NCI-H460 (cell line): ENCODE measurements at places on chromosomes 5 and 9. TPM values are rescaled to one million over a fixed set of nuclear protein-coding genes. Genes with fewer than 3 reads are reported as not detected.

GRCh38 chr5:133691448-133691847 is 79.1 kb upstream of the FSTL4 start:
- no peak for DNase-seq

DNA sequence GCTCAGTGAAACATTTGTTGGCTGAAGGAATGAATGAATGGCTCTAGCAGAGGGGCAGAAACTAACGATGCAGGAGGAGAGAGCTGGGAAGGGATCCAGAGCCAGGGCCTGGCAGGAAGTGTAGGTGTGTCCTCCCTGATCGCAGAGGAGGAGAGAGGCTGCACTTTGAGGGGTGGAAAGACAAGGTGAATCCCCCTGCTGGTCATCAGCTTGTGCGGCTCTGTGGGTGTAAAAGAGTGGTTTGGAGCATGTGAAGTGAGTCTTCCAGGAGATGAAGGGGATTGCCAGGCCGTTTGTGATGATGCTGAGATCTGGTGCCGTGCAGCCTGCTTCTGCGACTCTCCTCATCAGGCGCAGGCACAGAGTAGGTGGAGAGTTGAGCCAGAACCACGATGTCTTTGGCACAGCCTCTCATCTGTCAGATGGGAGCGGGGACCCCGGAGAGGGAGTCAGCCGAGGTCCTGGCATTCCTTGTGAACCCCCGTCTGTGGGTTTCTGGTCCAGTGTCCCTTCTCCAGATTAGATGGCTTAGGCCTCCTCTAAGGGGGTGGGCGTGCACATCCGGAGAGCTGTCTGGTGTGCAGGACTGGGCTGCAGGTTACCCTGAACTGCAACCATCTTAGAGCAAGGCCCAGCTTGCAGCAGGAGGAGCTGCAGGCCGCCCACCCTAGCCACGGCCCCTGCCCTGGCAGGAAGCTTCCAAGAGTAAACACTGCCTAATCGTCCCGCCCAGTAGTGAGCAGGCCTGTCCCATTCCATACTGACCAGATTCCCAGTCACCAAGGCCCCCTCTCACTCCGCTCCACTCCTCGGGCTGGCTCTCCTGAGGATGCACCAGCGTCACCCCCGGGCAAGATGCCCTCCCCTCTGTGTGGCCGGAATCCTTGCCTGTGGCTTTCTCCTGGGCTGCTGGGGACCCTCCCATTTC is at the start of gene ADAMTS13:
ADAMTS13 (plus strand) TSS at position 753 of the 928 bp plus-strand sequence; CDS start at position 830, 77 bp downstream.
- DNase-seq: no peak

GRCh38 chr5:174818430-174818829 is 94.0 kb downstream of the MSX2 start:
- no peak for DNase-seq

GRCh38 chr9:104944871-104945270 is 16.9 kb upstream of the ABCA1 start:
- DNase-seq: no peak

DNA sequence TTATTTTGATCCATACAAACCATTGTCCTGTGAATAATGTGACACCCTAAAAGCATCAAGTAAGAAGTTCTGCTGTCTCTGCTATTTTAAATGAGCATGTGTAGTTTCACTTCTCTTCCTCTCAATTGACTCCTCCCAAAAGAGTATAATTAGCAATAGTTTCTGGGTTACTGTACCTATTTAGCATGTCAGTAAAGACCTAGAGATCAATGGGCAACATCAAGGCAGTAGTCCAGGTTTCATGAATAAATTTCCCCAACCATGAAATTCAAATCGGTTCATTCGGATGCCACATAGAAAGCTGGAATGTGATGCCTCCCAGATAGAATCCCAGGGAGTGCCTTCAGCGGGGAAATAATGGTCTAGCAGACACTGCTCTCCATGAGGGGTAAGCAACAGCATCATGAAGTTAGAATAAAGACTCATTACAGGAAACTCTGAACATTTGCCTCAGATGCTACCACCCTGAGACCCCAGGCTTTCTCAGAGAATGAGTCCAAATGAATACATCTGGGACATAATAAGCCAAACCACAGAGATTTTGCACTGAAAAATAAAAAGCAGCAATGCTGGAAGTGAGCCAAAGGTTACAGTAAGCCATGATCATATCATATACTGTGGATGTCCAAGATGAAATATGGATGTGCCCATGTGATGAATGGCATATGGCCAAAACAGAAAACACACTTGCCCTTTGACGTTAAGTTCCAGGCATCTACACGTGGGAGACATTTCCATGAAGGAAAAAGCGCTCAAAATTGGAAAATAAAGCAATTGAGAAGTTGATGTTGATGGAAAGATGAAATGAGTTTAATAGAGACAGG is 1107.0 kb upstream of the SEMA6A start:
- DNase-seq: no peak

DNA sequence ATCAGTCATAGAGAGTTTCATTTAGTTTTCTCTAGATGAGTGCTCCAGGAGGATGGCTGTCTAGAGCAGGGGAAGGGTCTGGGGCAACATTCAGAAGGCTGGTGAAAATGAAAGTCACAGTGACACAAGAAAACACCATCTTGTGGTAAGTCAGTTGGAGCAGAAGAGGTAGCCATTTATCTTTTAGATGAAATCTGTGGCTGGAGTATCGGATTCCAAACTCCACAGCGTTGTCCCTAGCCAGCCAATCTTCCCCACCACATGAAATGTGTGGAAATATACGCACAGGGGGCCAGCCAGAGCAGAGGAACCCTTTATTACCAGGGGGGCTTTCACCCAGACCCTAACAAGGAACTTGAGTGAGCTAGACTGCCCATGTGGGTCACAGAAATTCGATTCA is 15.9 kb upstream of the TNFAIP8 start:
- DNase-seq: no peak

DNA sequence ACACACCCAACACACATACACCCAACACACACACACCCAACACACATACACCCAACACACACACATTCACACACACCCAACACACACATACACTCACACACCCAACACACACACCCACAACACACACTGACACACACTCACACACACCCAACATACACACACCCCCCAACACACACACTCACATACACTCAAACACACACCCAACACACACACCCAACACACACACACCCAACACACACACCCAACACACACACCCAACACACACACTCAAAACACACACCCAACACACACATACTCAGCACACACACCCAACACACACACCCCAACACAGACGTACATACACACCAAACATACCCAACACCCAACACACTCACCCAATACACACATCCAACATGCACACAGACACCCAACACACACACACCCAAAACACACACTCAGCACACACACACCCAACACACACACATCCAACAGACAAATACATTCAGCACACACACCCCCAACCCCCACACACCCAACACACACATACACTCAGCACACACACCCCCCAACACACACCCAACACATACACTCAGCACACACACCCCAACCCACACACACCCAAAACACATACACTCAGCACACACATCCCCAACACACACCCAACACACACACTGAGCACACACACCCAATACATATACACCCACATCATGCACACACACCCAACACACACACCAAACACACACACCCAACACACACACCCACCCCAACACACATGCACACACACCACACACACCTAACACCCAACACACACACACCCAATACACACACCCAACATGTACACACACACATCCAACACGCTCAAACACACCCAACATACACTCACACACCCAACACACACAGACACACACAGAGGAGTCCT is 479.5 kb upstream of the DAP start:
- no peak for DNase-seq

The SCGB3A2 gene
- total RNA-seq: not detected in 2 replicates

The SMIM33 gene
- not detected in 2 replicates for total RNA-seq

The AK3 gene
- 21.6 and 21.9 TPM in 2 replicates for total RNA-seq
